ENCODE measurements at places on chromosomes 12 and 14.

DNA sequence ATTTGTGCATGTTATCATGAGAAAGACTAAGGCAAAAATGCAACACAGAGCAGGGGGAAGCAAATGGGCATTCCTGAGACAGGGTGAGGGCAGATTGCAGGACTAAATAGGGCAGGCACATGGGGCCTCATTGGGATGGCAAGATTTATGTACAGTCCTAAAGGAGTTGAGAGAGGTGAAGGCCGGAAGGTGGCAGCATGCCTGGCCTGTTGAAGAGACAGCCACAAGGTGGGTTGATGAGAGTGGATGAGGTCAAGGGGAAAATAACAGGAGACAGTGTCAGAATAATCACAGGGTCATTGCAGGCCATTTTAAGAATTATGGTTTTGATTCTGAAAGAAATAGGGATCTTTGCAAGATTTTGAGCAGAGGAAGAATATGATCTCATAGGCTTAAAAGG lies 21.0 kb downstream of the PAH start:
- no peak for DNase-seq

GRCh38 chr14:76373456-76373855 lies 2.5 kb upstream of the ESRRB start:
- no peak for DNase-seq

DNA sequence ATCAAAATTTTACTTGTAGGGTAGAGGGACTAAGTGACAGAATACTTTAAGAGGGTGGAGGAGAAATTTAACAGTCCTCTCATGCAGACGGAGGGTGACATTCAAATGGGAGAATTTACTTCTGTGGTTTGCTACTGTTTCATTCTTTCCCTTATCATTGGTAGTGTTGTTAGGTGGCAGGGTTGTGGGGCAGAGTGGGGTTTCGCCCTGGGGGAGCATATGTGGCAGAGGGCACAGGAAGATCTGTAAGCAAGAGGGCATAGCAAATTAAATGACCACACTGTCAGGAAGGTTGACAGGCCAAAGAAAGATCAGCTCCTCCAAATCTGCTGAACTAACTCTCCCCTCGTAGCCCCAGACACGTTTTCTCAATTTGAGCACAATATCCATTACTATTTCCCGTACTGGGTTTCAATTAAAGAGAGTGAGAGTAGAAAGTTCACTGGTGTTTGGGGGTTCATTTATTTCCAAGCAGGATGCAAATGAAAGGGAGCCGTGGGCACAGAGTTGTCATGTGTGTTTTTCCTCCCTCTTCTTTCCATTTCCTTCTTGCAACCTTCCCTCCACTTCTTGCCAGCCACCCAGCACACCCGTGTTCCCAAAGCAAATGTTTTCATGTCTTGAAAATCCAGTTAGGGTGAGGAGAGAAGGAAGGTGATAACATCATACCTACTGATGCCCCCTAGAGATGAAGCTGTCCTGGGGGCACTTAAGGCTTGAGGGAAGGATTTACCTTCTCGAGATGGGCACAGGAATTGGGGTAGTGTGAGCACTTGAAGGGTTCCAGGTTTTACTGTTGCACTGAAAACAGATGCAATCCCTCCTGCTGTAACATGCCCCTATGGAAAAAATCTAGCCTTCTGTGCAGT lies 6.5 kb upstream of the TBX3 start:
- no peak for DNase-seq

GRCh38 chr12:8606890-8607289 lies 5.8 kb downstream of the AICDA start:
- no peak for DNase-seq

DNA sequence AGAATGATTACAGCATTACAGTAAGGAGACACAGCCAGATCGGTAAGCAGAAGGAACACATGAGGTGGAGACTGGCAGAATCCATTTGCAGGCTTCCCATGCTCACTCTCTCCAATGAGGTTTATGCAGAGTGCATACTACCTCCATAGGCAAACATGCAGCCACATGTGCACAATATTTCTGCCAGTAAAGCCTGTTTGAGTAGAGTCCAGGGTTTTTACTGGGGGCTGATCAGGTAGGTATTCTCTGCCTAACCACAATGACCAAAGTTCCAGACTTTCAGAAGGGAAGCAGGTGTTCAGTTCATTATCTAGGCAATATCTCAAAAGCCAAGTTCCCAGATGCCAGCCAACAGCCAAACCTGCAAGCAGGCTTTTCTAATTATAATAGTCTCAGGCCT lies 31.1 kb downstream of the INTS13 start:
- no peak for DNase-seq

- no peak for DNase-seq
These were observed 509.3 kb upstream of the CCDC196 start for GRCh38 chr14:65976761-65977404.

GRCh38 chr12:49796606-49797448 lies 31.4 kb downstream of the NCKAP5L start:
- DNase-seq: no peak

DNA sequence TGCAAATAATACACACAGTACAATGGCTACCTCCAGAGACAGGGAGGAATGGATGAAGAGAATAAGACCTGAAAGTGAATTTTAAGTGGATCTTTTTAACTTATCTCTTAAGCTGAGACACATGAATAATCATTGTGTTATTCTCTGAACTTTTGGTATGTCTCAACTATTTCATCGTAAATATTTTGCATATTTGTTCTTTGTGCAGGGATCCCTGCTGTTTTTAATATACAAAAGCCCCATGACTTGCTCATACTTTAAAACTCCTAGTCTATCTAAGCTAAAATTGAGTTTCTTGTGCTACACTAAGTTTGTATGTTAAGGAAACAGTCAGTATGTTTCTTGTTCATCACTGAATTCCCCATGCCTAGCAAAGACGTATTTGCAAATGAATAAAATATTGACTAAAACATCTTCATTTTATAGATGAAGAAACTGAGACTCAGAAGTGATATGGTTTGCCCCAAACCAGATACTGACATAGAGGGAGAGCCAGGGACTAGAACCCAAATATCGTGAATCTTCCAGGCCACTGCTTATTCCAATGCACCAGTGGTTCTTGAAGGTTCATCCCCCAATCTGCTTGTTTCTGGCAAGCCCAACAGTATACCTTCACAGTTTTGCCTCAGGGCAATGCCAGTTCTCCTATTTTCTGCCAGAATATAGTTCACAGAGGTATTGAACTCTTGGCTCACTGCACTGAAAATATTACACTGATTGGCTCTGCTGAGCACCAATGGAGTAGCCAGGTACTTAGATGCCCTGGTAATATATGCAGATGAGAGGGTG lies 356.9 kb downstream of the MED13L start:
- no peak for DNase-seq

GRCh38 chr12:26340649-26341048 lies 145.3 kb downstream of the SSPN start:
- DNase-seq: peak; percentile 11

- DNase-seq: no peak
These were observed 7.9 kb downstream of the GSC start for GRCh38 chr14:94761997-94762377.

GRCh38 chr14:50657753-50658152 lies 10.4 kb downstream of the SAV1 start:
- DNase-seq: no peak

DNA sequence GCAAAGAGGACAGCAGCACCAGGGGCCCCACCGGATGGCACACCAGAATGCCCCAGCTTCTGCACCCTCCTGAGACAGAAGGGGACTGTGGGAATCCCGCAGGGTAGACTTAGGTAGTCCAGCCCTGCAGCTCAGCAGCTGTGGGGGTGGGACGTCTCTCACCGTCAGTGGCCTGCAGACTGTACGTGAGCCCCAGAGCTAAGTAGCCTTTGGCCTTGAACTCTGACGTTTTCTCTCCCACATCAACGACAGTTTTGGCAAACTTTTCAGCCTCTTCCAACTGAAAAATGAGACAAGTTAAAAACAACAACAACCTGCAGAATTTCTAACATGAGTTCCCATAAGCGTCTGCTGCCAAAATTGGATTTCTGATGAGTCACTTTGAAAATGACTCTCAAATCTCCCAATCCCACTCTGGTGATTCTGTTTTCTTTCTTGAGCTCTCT lies 161.4 kb downstream of the TTC7B start:
- no peak for DNase-seq

- DNase-seq: no peak
These were observed 93.5 kb downstream of the PLEKHA5 start for GRCh38 chr12:19223018-19223417.

- no peak for DNase-seq
These were observed 23.0 kb upstream of the KCNJ8 start for GRCh38 chr12:21797539-21797938.

GRCh38 chr14:72104011-72104613 lies 171.9 kb downstream of the RGS6 start:
- DNase-seq: no peak

GRCh38 chr14:30227436-30227835 lies 299.8 kb upstream of the PRKD1 start:
- DNase-seq: no peak

DNA sequence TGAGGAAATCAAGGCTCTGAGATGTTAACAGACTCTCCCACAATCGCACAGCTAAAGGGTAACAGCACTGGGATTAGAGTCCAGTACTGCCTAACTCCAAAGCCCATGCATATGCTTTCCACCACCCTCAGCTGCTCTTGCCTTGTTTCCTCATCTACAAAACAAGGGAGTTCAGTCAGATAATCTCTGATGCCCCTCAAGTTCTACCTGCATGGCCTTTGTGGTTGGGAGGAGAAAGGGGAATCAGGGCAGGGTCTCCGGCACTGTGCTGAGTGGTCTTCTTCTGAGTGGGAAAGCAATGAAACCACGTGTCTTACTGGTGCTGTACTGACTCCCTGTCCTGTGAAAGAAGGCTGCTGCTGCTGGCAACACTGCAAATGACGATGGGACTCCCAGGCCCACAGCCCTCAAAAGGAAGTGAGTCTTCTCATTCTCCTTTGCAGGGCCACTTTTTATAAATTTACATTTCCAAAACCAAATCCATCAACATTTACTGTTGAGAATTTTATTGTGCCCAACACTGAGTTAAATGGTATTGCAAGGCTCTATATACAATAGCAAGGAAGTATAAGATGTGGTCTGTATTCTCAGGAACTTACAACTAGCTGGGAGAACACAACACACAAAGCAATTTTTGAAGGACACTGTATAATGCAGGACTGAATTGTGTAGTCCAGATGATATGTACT lies 19.7 kb upstream of the DUSP16 start:
- no peak for DNase-seq

GRCh38 chr14:59148334-59148900 lies 40.0 kb upstream of the DAAM1 start:
- DNase-seq: no peak

DNA sequence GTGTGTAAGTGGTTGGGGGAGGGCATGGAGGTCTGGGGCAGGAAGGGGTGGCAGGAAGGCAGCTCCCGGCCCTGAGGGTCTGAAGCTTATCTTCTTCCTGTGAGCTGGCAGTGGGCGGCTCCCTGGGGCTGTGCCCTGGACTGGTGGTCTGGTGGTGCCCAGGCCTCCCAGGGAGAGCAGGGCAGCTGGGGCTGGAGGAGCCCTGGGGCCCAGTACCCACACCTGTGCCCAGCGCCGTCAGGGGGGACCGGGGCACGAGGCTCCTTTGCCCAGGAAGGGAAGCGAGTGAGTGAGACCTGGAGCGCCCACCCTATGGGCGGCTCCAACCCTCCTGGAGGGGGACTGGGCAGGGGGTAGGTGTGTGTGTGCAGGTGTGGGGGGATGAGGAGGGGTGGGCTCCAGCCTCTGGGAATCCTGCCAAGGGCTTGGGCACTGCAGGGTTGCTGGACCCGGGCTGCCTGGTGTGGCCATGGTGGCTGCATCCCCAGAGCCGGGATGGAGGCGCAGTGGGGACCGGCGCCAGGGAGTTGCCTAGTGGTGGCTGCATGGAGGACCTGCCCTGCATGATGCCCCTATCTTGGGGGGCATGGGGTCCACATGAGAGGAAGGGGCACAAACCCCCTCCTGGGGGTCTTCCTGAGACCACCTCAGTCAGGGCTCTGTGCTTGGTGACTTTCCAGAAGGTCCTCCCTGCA lies 353.6 kb downstream of the TMEM121 start:
- DNase-seq: no peak

GRCh38 chr14:76115010-76115422 lies 36.7 kb upstream of the GPATCH2L start:
- DNase-seq: no peak

- DNase-seq: no peak
These were observed 65.5 kb upstream of the BDKRB2 start for GRCh38 chr14:96139169-96139568.

GRCh38 chr12:76583301-76583700 lies 23.7 kb upstream of the OSBPL8 start:
- DNase-seq: no peak

GRCh38 chr14:60189923-60190840 lies 25.0 kb upstream of the DHRS7 start:
- no peak for DNase-seq

GRCh38 chr12:6295094-6295811 lies 15.2 kb upstream of the PLEKHG6 start:
- DNase-seq: no peak

- no peak for DNase-seq
These were observed 7.4 kb downstream of the REM2 start for GRCh38 chr14:22890416-22890815.

GRCh38 chr12:98343002-98343567 lies 172.3 kb upstream of the TMPO start:
- DNase-seq: no peak

- DNase-seq: no peak
These were observed 39.4 kb downstream of the STAB2 start for GRCh38 chr12:103626498-103626897.

DNA sequence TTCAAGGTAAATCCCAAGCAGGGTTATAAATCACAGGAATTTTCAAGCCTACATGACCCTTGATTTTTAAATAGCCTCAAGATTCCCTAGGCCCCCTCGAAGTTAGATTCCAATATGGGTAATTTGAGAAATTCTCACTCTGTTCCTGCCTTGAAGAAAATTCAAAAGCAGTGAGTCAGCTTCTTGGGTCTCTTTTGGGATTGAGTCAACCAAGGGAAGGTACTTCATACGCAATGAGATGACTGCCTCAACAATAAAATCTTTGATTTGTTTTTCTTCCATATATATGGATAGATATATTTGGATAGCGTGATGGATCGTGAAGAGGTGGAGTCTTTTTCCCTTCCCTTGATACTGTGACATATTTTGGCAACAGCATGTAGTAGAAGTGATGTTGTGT lies 180.4 kb upstream of the ATP2B1 start:
- DNase-seq: no peak

- no peak for DNase-seq
These were observed 1.8 kb downstream of the GALNT9 start for GRCh38 chr12:132327336-132328171.
